ENCODE measurements at places on chromosomes 4 and X.

DNA sequence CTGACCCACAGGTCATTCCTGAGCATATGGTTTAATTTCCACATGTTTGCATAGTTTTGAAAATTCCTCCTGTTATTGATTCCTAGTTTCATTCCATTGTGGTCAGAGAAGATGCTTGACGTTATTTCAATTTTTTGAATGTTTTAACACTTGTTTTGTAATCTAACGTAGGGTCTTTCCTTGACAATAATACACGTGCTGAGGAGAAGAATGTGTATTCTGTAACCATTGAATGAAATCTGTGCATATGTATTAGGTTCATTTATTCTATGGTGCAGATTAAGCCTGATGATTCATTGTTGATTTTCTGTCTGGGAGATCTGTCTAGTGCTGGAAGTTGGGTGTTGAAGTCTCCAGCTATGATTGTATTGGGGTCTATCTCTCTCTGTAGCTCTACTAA, 486.4 kb upstream of the RPS6KA3 start:
- DNase-seq: no peak

DNA sequence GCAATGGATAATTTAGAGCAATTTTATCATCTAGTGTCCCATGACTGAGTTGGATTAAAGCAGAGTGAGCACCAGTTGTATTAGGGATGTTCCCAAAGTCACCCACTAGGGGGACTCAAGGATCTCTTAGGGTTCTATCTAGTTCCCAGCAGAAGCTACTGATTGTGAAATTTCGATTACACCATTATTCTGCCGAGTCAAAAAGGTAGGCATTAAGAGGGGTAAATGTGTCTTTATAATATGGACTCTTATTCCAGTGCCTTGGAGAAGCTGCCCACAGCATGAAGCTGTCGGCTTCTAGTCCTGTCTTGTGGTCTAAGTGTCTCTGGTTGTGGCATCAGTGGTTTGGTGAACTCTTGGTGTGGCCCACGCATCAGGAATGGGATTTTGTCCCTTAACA, 53.3 kb downstream of the RGS12 start:
- DNase-seq: no peak

DNA sequence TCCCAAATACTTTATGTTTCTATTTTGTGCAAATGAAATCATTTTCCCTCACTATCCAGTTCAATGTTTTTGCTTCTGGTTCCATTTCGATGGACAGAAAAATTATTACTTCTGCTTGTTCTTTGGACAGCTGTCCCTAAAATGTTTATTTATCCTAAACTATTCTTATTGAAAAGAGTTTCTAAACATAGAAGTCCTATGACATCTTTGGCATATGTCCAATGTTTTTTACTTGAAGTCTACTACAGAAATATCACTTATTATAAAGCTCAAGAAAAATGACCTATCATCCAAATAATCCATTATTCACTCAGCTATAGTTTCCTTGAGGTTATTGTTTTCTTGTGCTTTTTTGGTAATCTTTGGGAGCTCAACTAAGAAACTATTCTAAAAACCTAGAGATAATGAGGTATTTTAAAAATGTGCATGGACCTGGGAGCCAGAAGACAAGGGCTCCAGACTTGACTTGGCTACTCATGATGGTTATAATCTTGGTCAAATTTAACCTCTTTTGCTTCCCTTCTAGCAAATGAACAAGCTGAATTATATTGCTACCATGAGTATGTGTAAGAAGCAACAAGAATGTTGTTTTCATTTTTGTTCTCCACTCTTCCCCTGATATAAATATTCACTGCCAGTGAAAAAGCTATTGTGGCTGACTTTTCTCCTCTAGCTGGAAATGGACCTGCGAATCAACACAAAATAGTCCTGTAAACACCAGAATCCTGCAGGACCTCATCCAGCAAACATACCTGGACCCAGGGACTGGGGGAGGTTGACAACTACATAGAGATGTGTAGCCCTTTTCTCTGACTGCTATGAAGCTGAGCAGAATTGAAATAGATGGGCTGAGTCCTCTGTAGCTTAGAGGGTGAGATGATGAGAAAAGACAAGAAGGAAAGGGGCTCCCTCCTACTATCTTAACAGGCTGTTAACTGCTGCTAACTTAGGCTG, 137.4 kb downstream of the FRYL start:
- DNase-seq: no peak

GRCh38 chr4:103996637-103997036, 276.9 kb upstream of the TACR3 start:
- no peak for DNase-seq

DNA sequence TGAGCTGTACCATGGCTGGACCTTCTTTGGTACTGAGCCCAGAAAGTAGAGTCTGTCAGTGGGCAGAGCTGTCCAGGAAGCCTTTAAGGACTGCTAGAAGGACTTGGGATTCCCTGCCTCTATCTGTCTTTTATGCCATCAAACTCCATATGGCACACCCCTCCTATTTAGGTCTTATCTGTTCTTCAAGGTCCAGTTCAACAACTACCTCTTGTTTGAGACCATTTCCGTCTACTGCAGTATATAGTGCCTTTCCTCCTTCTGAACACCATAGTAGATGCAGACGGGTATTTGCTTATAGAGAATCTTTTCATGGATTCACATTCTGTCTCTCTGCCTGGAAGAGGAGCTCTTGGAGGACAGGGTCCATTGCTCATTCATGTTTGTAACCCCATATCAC, 146.1 kb upstream of the IL1RAPL2 start:
- no peak for DNase-seq

DNA sequence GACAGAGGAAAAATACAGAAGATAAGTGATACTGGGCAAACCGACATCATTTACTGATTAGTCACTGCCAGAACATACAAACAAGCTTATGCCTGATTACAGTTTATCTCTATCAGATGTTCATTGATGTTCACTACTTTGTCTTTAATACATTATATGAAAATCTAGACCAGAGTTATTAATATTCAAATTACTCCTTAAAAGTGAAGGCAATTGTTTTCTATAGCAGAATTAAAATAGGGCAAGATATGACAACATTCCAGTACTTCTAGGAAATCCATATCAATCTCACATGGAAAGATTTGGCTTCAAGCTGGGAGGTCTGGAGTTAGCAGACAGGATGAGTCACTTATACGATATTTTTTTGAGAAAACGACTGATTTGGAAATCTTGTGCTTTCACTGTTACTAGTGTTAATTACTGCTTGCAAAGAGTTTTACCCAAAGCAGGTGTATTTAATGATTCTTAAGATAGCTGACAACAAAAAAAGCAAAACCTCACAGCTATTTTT, 31.8 kb downstream of the HPGD start:
- DNase-seq: no peak

DNA sequence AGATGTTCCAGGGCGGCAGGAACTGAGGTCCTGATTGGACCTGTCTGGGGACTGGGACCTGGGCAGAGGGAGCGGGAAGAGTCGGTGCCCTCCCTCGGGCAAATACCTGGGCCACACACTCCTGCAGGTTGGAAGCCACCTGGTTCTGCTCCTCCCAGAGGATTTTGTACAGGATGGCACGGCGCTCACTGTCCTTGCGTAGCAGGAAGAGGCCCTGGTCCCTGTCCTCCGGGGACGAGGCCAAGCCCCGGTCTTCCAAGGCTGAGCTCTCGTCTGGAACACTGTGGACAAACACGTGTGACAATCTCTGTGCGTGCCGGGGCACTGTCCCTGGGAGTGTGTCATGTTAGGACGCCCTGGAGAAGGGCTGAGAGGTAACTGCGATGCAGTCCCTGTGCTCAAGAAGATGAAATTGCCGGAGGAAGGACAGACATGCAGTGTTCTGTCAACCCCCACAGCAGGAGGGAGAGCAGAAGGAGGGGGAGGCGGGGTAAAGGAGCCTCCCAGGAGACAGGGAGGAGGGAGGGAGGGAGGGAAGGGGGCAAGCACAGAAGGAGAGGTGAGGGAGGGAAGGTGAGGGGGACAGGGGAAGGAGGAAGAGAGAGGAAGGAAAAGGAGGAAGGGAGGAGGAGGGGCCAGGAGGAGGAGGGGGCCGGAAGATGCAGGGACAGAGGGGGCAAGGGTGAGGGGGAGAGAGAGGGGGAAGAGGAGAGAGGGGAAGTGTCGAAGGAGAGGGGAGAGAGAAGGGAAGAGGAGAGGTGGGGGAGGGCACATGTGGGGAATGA, 29.0 kb downstream of the PDHA1 start:
- DNase-seq: no peak

- no peak for DNase-seq
Measured at GRCh38 chr4:56727150-56727549, 46.1 kb upstream of the HOPX start.

DNA sequence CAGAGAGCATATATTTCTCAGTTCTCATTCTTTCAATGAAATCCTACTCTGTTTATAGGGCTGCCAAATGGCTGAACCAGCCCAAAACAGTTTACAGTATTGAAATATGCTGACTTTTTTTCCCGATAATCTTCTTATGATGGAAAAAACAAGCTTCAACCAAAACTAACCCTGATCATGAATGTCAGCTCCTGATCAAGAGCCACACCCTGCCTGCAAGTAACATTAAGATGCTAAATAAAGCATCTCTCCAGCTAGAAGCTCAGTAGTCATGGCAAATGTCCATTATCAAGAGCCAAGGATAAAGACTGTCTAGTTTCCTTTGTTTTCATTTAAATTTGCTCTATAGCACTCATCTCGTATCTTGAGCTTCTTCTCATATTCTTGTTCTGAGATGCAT, 136.0 kb downstream of the ADAMTS3 start:
- no peak for DNase-seq

DNA sequence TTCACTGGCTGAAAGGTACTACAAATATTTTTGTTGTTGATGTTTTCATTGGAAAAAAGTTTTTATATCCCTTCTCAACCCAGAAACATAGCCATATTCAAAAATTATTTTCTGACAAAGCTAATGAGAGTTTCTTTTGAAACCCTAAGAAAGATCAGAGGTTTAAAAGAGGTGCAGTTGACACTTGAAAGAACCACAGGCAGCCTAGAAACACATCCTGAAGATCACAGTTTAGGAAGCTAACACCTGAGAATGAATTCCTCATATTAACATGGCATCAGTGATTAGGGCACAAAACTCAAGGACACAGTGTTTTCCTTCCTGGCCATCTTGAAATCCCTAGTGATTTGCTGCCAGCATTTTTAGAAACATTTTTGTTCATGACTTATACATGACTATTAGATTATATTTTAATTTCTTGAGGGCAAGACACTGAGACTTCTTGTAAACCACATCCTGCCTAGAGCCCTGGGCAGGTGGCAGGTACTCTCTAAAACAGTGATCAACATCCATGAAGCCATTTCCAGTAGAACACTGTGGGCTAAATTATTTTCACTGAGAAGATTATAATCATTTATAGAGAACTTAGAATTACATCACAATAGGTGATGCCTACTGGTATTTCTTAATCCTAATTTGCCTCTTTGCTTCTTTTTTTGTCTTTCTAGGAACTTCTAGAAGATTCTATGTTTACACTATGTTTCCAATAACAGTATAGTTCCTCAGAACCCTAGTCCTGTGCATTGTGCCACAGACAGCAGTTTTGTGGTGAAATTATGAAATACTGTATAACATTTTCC, 80.0 kb downstream of the ARSJ start:
- DNase-seq: peak; percentile 10

GRCh38 chrX:107731831-107732502, 43.6 kb downstream of the TSC22D3 start:
- no peak for DNase-seq

DNA sequence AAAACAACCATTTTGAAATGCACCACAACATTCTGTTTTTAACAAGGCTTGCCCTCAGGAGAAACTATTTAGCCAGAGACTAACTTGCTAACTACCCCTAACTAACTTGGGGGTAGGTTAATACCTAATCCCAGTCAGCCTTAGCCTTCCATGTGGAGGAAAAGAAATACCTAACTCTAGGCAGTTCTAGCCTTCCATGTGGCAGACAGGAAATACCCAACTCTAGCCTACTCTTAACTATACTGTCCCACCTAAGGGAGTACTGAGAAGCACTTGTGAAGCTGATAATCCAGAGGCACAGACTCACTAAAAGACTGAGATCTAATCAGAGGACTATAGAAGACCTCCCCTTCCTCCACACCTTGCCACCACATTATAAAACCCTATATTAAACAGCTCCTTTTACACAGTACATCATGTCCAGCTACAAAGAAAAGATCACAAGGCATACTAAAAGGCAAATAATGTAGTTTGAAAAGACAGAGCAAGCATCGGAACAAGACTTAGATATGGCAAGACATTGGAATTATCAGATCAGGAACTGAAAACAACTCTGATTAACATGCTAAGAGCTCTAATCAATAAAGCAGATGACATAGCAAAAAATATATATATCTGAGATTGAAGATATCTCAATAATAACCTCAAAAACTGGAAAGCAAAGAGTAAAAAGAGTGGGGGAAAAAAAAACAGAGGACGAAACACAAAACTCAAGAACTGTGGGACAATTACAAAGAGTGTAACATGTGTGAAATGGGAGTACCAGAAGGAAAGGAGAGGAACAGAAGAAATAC, 52.2 kb downstream of the FRYL start:
- no peak for DNase-seq

GRCh38 chrX:70255452-70255851, 4.6 kb downstream of the P2RY4 start:
- no peak for DNase-seq

- DNase-seq: no peak
Measured at GRCh38 chrX:14073071-14073470, 43.4 kb upstream of the GEMIN8 start.

DNA sequence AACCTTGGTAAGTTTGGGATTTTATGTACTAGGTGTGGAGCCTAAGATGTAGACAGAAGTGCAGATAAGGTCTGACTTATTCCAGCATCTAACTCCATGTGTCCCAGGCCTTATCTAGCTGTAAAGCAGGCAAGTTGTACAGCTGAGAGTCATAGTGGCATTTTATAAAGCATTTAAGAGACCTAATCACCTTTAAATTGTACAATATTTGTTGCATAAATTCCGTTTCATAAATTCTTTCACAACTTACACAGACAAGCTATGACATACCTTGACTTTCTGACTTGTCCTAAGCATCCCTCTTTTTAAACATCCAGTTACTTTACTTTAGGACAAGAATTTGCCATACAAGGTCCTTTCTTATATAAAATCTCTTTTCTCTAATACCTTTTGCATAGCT, 11.0 kb downstream of the SYAP1 start:
- DNase-seq: no peak

GRCh38 chrX:29762006-29762405, 453.4 kb upstream of the MAGEB2 start:
- no peak for DNase-seq

GRCh38 chr4:179361978-179362486, 1919.8 kb upstream of the AGA start:
- no peak for DNase-seq

DNA sequence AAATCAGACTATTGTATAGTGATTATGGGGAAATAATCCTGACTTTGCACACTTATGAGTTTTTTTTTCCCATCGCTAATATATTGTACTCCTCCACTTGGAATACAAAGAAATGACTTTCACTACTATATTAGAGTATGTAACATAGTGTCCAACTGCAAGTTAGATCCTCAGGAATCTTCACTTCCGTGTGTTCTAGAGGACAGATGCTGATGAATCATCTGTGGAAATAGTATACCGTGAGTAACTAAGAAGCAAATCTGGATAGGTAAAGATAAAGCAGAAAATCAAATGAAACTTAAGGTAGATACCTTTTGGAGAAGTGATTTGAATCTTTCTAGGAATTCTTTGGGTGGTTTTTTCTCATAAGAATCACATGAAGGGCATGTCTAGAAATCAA, 8.3 kb downstream of the IL21 start:
- no peak for DNase-seq
